H7 (cell line): ENCODE measurements at places on chromosomes 6 and 20.
A peak's percentile ranks its signal among the peaks of the same experiment; 100 is the strongest.

GRCh38 chr20:48603819-48604405 is 223.9 kb downstream of the PREX1 start:
- no peak for DNase-seq

DNA sequence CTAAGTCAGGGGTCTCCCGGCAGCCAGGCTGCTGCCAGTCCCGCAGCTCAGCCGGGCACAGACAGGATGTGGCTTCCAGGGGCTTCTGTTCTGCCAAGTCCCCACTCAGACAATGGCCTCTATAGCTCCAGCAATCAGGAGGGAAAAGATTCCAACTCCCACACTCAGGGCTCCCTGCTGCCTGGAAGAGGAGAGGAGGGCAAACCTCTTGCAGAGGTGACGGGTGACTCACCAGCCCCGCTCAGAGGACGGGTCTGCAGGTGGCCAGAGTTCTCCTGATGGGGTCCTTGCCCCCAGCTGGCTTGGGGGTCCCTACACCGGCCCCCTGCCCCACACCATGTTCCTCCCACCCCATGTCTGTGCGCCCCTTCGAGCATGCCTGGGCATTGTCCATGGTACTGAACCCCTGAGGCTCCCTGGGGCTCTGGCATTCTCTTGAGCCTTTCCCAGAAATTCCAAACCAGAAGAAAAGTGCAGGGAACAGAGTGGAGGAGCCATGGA is 32.6 kb downstream of the NTSR1 start:
- peak; percentile 89 for DNase-seq

GRCh38 chr20:4244700-4245485 is 229.5 kb upstream of the RNF24 start:
- DNase-seq, result no peak

GRCh38 chr20:33992145-33992922 is 1.4 kb upstream of the RALY start:
- no peak for DNase-seq

- no peak for DNase-seq
Observed at GRCh38 chr6:152135755-152136448, 328.4 kb downstream of the ESR1 start.

- DNase-seq, result peak; percentile 37
Observed at GRCh38 chr6:81075974-81076373, 676.5 kb downstream of the TENT5A start.

DNA sequence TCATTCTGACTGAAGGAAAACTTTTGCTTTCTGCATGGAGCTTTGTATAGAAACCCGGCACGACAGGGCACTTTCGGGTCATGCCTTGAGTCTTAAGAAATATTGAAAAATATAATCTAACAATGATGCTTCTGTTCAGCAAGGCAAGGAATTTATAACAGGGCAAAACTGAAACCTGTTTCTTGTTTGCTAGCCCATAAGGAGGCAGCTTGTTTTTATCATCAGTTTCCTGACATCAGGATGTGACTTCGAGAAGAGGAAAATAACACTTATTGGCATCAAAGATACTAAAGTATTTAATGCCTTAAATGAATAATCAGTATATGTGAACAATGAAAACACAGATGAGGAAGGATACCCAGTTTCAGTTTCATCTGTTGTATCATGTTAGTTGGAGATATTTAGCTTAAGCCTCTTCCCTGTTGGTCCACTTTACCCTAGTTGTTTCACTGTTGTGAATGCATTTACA is 146.5 kb downstream of the CDKAL1 start:
- no peak for DNase-seq

DNA sequence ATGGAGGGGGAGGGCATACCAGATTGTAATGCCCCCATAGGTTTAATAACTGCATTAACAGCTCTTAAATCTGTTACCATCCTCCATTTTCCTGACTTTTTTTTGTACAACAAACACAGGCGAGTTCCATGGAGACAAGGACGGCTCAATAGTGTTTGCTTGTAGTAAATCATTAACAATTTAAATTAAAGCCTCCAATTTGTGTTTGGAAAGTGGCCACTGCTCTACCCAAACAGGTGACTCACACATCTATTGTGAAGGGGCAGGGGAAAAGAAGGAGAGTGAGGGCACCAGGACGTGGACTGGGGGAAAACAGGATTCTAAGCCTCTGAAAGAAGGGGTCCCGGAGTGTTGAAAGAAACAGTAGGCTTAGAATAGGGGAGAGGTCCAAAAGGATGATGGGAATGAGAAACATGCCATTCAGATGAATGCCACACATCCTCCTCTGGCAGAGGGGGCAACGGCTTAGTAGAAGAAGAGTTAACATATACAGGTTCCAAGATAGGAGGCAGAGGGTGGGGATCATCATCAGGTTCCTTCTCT is 6.9 kb downstream of the GLYATL3 start:
- no peak for DNase-seq

- peak; percentile 12 for DNase-seq
Observed at GRCh38 chr6:38012573-38012972, 193.0 kb downstream of the ZFAND3 start.

GRCh38 chr20:53699906-53700305 is 106.3 kb upstream of the ZNF217 start:
- no peak for DNase-seq

DNA sequence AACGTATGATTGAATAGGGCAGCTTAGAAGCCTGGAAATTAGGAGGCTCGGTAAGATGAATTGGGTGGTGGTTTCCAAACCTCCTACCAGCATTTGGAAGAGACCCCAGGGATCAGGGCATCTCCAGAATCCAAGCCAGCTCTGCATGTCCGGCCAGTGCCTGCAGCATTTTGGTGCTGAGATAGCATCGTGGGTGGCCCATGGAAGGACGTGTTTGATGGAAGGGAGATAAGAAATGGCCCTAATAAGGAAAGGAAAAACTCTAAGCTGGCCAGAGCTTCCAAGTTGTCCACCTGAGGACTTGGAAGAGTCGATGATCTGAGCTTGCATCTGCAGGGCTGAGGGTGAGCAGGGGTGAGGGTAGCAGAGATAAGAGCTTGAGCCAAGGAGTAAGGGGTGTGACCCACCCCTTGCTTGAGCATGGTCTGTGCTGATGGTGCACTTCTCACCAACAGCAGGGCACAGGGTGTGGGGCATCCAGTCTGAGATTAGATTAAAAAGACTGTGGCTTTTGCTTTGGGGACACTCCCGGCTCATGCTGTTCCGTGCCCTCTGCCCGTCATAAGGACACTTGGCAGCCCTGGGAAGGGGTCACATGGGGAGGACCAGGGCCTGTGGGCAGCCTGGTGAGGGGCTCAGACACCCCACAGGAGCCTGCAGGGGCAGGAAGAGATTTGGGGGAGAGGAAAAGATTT is 213.2 kb downstream of the ERMARD start:
- no peak for DNase-seq

GRCh38 chr20:10404959-10405530 is 29.0 kb downstream of the MKKS start:
- DNase-seq, result no peak

GRCh38 chr20:39395478-39396291 is 433.5 kb downstream of the DHX35 start:
- no peak for DNase-seq

DNA sequence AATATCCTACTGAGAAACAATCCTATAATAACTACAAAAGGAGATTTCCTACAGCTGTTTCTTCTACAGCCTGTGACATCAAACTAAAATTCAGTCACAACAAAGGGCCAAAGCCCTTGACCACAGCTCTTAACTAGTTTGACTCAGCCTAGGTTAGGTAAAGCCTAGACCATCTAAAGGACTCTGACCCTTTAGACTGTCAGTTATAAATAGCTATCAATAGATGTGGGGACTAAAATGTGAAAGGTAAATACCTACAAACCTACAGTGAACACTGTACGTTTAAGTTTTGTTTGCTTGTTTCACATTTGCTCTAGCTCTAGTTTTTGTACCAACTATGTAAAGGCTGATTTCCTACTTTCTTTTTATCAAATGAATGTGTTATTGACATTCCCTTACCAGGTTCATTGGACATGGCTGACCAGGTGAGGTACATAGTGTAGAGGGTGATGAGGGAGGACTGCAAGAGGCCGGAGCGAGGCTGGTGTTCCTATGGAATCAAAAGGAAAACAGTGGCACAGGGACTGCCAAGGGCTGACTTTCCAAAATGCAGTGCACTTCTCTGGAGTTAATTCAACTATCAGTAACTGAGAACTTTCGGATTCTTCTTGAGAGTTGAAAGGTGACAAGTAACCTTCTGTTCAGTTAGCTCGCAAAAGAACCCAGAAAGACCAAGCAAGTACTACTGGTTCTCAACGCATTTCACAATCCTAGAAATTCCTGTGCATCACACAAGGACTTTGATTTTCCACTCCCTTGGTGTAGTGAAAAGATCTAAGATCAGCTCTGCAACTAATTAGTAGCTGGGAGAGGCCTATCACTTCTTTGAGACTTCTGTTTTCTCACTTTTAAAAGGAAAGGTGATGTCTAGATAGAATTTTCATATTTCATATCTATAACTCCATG is 17.2 kb downstream of the SERINC3 start:
- no peak for DNase-seq

DNA sequence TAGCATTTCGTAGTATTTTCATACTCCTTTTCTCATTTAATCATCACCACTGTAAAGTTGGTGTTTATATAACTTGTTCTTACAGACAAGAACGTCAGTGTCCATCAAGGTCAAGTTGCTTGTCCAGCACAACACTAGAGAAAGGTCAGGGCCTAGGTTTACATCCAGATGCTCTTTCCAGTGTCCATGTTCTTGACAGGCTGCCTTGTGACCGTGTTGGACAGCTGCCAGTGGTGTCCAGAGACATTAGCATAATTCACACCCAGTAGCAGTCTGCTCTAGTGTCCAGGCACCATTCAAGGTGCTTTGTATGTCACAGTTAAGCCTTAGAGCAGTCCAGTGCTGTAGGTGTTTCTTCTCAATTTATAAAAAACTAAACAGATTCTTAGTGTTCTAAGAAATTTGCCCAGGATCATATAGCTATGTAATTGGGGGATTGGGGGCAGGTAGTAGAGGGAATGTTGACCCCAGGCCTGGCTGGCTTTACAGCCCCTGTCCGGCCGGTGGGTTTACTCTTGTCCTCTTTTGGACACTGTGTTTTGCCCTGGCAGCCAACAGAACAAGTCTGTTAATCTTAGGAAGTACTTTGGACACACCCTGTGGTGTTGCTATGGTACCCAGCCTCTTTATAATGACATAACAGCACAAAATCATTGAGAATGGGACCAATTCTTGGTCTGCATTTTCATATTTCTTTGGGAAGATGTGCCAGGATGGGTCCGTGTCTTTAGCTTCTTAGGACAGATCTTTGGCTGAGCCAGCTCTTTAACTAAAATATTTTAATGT is 8.0 kb downstream of the STK35 start:
- DNase-seq, result no peak
